NCI-H2107 (cell line): ENCODE measurements at places on chromosomes 6 and 20.

DNA sequence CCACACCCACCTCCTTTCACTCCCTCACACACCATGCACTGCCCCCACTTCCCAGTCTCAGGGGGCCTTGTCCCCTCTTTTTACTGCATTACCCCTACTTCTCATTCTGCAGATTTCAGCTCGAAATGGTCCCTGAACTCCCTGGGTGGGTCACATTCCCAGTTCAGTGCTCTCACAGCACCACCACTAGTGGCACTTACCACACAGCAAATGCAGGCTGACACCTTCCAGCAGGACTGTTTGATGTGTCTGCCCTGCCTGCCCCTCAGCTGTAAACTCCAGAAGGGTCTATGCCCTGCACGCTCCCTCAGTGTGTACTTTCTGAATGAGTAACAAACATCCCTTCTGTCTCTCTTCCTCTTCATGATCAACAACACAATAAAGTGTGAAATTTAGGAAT, 4.0 kb downstream of the DYNLT1 start:
- DNase-seq = no peak

DNA sequence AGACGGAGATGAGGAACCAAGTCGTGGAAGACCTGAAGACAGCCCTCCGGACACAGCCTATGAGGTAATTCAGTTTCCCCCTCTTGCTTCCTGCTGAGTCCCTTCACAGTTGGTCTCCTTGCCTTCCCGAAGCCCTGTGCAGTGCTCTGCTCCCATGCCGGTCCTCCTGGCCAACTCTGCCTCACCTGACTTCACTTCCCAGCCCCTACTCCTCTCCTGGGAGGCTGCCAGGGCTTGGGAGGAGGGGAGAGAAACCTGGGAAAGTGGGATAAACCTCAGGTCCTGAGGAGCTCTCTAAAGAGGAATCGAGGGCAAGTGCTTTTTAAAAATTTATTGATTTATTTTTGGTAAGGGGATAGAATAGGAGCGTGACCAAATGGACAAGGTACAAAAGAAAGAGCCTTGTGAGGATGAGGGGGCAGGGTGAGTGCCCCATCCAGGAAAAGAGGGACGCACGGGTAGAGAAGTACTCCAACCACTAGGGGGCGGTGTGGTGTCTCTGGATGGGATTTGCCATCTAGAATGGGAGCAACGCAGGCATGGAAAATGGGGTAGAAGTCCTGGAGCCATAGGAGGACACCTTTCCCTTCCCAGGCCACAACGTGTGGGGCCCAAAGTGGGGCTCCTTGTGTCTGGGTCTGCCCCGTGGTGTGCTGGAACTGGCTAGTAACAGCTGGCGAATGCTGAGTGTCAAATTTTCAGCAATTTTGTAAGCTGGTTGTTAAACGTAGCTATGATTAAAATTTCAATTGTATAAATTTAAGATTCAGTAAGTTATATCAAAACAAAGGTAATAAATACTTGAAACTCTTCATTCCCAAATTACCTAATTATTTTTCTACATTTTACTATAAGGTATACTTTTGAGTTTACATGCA, 69.0 kb downstream of the MOCS1 start:
- no peak for DNase-seq

- no peak for DNase-seq
Measured at GRCh38 chr20:60999250-60999649, 252.8 kb upstream of the CDH4 start.

DNA sequence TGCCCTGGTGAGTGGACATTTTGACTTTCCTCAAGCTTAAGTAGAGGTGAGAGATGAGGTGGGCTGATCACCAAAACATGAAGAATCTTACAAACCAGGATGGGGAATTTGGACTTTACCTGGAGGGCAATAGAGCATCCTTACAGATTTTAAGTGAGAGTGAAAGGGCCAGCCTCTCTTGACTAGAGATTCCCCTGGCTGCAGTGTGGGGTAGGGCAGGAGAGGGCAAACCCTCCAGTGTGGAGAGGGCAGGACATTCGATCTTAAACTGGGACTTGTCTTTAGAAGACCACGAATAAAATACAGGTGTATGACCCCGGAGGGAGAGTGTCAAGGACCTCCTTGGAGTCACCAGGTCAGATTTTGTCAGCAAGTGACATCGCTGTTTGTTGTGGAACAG, 105.1 kb downstream of the SNAP25 start:
- no peak for DNase-seq

GRCh38 chr20:40668449-40669228, 20.4 kb downstream of the MAFB start:
- no peak for DNase-seq

- no peak for DNase-seq
Measured at GRCh38 chr20:11796026-11796425, 121.7 kb upstream of the BTBD3 start.

DNA sequence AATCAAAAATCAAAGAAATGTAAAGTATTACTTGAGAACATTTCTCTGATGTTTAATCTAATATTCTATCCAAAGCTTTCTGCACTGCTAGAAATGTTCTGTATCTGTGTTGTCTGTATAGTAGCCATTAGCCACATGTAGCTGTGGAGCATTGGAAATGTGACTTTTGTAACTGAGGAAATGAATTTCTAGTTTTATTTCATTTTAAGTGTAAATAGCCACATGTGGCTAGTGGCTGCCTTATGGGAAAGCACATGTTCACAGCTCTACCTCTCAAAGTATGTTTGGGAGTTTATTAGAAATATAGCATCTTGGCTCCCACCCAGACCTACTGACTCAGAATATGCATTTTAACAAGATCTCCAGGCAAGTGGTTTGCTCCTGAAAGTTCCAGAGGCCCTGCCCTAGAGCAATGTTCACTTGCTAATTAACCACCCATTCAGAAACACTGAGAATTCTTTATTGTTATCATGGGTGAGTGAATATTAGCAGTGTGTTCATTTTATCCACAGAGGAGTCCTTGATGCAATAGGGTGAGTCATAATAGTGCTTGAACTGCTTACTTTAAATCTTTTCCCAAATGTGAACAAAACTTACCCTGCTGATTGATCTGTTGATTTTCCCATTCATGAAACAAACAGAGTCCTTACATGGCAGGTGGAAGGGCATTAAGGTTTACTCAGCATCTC, 282.7 kb downstream of the PLCB1 start:
- no peak for DNase-seq

- DNase-seq = no peak
Measured at GRCh38 chr6:70725817-70726415, 58.2 kb downstream of the SMAP1 start.

DNA sequence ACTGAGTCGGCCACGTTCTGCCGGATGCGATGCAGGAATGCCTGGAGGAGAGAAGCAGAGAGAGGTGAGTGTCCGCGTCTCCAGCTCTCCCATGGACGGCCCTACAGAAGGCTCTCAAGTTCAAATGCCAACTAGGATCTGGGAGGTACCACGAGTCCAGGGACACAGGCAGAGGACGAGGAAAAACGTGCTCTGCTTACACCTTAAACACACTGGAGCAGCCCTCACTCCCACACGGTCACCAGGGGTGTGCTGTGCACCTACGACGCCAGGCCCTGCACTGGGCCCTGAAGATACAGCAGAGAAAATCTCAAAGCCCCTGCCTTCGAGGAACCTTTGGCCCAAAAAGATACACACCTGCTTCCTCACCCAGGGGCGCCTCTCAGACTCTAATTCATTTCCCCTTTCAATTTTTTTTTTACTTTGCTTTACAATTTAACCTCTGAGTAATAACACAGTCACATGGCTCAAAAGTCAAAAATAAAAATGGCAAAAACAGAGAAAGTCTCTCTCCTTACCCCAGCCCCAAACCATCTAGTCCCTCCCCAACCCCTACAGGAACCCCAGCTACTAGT, 79.9 kb downstream of the PREX1 start:
- no peak for DNase-seq

- no peak for DNase-seq
Measured at GRCh38 chr6:101458826-101459225, 65.3 kb downstream of the GRIK2 start.

- DNase-seq = no peak
Measured at GRCh38 chr6:130514712-130515111, 148.9 kb downstream of the TMEM200A start.

DNA sequence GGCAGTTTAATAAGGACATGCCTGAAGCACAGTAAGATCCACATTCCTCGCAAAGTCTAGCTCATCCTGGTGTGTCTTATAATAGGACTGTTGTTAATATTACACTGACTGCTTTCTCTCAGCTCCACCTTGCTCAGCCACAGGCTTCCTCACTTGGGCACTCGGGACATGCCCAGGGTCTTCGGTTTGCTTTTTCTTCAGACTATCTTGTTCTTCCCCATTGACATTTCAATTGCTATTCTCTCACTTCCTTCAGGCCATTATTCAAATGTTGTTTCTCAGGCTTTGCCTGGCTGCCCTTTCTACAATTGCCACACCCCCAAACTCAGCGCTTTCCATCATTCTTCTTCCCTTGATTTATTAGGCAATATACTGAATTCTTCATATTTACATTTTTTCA, 274.8 kb upstream of the RGS17 start:
- no peak for DNase-seq

GRCh38 chr6:18022398-18023231, 35.2 kb upstream of the KIF13A start:
- DNase-seq = no peak

DNA sequence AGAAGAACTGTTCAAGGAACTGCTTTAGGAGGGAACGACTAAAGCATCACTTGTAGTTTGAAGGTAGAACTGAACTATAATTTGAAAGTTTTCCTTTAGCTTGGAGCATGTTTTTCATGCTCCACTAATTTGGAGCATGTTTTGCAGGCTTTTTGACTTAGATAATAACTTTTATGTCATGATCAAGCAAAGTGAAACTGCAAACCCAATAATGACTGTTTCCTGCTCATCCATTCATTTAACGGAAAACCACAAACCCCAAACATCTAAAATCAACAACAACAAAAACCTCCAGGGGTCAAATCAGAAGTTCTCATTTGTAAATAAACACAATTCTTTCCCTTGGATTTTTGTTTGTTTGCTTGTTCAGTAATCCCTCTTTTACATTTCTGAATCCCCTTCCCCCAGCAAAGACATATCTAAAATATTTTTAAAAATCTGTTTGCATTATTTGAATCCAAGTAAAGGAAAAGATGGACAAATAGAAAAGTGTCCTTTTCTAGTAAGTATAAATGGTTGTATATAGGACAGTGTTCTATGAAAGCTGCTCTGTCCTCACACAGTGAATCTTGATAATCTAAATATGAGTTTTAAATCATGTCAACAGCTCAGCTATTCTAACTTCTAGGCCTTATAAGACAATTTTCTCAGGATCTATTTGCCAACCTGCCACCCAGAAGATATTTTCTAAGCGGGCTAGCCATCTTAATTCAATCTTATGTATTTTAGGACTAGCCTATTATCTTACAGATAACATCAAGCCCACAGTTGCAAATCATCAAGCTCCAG, 2.6 kb downstream of the SIM1 start:
- DNase-seq = no peak

GRCh38 chr6:168598251-168599117, 157.5 kb downstream of the SMOC2 start:
- DNase-seq = no peak

DNA sequence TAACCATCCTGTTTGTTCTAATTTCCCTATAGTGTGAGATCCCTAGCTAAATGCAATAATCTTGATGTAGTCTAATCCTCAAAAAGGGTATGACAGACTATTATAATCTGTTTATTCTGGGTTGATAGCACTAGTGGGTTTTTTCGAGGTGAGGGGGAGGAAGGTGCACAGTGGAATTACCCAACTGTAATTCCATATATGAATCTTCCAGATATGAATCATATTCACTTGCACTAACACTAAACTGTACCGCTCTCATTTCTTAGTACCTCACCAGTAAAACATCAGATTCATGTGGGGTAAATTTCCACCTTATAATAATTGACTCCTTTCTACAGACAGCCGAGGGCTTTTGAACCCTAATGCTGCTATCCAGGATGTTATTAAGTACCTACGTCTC, 16.5 kb downstream of the NCOA7 start:
- DNase-seq = no peak

- DNase-seq = peak; percentile 22
Measured at GRCh38 chr6:79717989-79718388, 86.9 kb downstream of the SH3BGRL2 start.

DNA sequence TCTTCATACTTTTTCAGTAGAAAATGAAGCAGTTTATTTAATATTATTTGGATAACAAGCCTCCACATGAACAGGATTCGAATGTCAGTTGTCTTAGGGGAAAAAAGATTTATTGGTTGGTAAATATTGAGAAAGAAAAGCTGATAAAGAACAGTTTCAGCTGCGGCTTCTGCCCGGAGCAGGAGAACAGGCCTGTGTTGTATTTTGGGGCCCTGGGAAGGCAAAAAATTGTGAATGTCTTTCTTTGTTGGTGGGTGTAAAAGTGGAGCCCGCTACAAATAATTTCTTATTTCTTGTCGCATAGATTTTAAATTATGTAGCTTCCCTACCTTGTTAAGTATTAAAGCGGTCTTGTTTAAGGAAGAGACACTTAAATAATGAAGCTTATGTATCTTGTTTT, 90.5 kb upstream of the PAX1 start:
- no peak for DNase-seq

DNA sequence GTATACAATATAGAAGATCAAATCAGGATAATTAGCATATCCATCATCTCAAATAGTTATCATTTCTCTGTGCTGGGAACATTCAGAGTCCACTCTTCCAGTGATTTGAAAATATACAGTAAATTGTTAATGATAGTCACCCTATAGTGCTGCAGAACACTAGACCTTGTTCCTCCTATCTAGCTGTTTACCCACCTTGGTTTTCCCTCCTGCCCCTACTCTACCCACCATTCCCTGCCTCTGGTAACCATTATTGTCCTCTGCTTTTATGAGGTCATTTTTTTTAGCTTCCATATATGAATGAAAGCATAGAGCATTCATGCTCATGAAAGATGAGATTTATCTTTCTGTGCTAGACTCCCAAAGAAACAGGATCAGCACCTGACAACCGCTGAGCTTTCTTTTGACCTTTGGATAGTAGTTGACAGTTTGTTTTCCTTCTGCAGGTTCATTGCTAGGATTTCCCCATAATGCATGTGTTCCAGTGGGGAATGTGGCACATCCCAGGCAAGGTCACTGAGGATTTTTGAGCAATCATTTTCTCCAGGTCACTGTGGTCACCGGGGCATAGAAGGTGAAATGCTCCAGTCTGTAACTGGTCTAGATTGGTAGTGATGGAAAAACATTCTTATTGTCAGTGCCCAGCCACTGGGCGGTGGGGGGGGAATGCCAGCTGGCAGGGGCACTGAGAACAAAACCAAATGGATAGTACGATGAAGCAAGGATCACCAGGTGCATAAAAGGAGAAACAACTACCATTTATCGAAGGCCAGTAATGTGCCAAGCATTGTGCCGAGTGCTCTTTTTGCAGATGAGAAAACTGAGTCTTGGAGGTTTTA, 33.6 kb upstream of the BCAS1 start:
- no peak for DNase-seq
